ENCODE measurements at places on chromosomes 7 and 10. TPM values are rescaled to one million over a fixed set of nuclear protein-coding genes. Genes with fewer than 3 reads are reported as not detected.

DNA sequence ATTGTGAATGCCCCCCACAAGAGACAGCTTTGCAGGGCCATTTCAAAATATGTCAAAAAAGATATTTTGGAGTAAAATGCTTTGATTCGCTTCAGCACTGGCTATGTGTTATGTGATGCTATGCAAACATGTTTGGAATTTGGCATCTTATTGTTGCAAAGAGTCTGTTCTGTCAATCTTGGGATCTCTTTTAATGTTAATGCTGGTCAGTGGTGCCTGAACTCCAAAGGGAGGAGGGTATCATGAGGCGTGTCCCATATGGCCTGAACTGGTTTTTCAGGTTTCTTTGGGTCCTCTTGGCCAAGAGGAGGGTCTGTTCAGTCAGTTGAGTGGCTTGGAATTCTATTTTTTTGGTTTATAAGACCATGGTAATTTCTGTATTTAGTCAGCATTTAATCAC, 81.4 kb downstream of the HECW1 start:
- no peak for DNase-seq

GRCh38 chr10:94428766-94429707, 26.7 kb downstream of the TBC1D12 start:
- no peak for DNase-seq

DNA sequence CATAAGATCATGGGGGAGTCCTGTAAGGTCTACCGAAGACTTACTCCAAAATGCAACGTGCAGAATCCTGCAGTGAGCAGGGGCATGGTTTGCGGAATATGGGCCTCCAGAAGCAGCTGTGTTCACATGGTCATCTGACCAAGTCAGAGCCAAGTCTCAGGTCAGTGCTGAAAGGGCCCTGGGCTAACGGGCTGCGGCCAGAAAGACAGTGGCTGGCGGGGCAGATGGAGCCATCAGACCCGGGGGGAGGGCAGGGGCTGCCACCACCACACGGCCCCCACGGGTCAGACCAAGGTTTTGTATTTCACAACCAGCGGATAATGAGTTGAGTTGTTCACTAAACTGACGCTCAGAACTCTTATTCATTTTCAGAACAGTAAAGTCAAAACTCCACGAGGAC, 522.3 kb downstream of the PTPRN2 start:
- no peak for DNase-seq

DNA sequence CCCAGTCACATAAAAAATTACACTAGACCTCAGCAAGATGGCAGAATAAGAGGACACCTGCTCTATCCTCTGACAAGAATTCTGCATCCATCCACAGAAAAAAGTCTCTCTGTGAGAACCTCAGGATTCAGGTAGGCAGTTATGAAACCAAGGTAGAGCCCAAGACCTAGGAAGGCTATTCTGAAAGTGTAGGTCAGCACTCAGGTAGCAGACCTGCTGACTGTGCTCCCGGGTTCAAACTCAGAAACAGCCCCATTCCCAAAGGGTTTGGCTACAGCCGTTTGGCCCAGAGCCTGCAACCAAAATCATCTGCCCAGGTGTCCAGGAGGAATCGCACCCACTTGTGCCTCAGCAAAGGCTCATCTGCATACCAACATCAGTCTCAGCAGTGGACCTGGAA, 37.7 kb downstream of the COA1 start:
- no peak for DNase-seq

DNA sequence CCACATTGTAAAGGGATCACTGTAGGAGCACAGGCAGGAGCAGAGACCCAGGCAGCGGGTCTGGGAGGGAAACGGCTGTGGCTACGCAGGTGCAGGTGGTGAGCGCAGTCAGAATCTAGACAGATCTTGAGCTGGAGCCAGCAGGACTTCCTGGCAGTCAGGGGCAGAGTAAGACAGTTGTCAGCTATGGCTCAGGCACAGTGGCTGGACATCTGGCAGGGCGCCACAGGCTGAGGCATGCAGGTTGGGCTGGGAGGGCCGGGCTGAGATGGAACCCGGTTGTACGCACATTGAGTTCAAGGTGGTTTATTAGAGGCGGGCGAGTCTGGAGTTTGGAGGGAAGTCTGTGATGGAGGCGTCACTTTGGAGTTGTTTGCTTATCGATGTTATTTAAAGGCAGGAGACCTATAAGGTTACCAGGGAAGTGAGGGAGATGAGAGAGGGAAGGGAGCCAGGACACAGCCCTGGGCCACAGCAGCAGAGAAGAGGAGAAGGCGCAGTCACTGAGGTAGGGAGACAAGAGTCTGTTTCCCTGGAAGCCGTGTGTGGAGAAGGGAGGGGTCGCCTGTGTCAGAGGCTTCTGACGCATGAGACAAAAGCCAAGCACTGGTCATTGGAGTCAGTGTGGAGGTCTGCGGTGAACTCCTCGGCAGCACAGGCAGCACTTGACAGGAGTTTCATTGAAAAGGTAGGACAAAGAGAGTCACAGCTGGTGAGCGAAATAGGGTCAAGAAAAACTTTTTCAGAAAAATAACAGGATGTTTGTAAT, 73.8 kb downstream of the LANCL2 start:
- peak; percentile 71 for DNase-seq

GRCh38 chr10:63603709-63604445, 82.7 kb downstream of the REEP3 start:
- DNase-seq = no peak

DNA sequence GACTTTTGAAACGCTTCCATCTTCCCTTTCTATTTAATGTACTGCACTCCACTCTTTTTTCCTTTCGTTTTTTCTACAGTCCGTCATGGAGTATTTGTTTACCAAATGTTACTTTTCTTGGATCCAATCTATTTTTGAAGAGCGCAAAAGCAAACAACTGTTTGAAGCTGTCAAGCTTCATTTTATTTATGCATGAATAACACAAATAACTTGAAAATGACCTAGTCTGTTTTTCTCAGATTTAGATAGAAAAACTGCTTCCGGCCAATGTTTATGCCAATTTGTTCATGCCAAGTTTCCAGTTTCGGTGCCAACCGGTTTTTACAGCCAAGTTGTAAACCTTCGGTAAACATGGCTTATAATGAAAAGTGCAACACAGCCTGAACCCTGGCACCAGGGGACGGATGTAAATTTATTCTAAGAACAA, 150.9 kb upstream of the KLF6 start:
- peak; percentile 32 for DNase-seq

GRCh38 chr7:149021725-149022062, 6.6 kb downstream of the PDIA4 start:
- no peak for DNase-seq

DNA sequence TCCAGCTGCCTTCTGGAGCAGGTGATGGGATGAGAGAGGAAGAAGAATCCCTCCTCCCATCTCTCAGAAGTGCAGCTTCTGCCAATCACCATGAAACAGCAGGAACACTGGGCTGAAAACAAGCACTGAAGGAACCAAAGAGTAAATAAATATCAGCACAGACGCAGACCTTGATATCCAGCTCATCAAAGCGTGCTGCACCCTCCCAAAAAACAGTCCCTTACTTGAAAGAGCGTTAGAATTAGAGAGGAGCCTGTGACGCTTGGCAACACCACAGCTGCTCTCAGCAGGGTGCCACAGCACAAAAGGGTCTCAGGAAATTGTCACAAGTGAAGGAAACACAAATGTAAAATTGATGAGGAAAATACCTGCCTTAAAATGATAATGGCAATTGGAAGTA, 39.5 kb downstream of the KLF6 start:
- no peak for DNase-seq

- no peak for DNase-seq
Measured at GRCh38 chr10:125783957-125784356, 8.3 kb upstream of the MMP21 start.

DNA sequence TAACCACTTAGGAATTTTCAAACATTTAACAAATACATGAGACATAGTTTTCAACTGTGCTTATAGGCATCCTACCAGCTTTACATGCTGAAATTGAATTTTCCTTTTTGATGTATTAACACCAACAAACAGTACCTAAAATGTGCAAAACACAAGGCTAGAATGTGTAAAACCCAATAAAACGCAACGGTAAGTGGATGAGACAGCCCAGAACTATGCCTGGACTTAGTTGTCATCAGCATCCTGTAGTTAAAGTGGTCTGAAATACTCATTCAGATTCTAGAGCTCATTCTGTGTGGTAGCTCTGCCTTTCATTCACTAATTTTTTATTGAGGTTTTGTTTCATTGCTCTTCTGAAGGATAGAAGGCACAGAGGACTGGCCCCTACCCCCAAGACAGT, 137.1 kb downstream of the BMPER start:
- DNase-seq = no peak

DNA sequence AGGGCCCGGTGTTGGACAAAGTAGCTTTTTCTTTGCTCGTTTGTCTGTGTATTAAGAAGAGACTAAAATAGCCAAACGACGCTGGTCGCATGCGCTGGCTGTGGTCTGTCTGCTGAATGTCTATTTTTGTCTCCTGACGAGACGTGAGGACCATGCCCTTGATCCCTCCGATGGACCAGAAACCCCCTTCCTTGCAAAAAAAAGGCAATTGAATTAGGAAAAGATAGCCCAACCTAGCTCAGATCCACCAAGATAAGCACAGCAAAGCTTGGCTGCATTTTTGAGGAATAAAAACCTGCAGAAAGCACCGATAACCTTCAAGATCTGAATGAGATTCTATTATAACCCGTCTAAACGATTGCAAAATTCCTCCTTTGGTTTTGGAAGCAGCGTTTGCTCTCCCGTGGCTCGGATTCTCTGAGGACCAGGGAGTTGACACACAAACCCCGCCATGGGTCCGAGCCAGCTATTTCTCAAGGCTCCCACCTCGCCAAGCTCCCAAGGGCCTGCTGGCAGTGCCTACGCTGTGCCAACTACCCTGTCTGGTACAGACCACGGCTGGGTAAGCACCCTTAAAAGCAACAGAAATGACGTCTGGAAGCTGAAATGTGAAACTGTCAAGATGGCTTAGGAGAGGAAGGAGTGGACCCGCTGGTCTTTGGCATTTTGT, 17.7 kb upstream of the TTYH3 start:
- no peak for DNase-seq

DNA sequence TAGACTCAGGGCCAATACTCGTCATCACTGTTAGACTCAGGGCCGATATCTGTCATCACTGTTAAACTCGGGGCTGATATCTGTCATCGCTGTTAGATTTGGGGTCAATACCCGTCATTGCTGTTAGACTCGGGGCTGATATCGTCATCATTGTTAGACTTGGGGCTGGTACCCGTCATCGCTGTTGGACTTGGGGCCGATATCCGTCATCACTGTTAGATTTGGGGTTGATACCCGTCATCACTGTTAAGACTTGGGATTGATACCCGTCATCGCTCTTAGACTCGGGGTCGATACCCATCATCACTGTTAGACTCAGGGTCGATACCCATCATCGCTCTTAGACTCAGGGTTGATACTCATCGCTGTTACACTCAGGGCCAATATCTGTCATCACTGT, 56.5 kb downstream of the BEND7 start:
- no peak for DNase-seq

DNA sequence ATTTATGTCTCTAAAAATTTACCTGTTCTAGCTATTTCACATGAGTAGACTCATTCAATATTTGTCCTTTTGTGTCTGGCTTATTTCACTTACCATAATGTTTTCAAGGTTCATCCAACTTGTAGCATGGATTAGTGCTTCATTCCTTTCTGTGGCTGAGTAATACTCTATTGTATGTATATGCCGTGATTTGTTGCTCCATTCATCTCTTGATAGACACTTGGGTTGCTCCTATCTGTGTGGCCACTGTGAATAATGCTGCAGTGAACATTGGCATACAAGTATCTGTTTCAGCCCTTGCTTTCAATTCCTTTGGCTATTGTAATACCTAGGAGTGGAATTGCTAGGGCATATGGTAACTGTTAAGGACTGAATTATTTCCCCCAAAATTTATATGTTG, 86.9 kb downstream of the VWC2 start:
- DNase-seq = no peak

GRCh38 chr10:33521904-33522303, 187.4 kb upstream of the NRP1 start:
- DNase-seq = no peak

- DNase-seq = peak; percentile 8
Measured at GRCh38 chr10:132575320-132576201, 38.0 kb downstream of the INPP5A start.

- DNase-seq = no peak
Measured at GRCh38 chr7:30705596-30705995, 23.3 kb upstream of the CRHR2 start.

- no peak for DNase-seq
Measured at GRCh38 chr7:142447762-142448161, 189.9 kb upstream of the PRSS58 start.

GRCh38 chr10:101380353-101381017, 26.5 kb downstream of the BTRC start:
- peak; percentile 100 for DNase-seq

DNA sequence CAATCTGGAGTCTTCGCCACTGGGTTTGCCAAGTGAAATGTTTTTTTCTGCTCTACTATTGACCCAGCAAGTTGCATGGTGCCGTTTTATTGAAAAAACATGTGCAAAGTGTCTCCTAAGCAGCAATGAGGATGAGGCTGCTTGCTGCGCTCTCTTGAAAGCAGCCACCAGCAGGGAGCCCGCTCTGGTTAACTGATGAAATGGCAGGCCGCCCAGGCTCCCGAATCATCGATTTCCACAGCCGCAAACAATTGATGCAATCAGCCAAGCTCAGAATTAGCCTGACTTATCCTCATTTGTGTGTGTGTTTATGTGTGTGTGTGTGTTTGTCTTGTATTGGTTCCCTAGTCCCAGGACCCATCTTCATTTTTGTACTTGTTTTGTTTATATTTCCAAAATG, 22.2 kb upstream of the LYZL1 start:
- DNase-seq = no peak

FAM25A gene
- total RNA-seq = 4.7 TPM

MMP21 gene
- total RNA-seq = not detected

OIT3 gene
- total RNA-seq = 0.13 TPM

LDB3 gene
- total RNA-seq = under 0.01 TPM

ATP5F1C gene
- total RNA-seq = 153 TPM

RALA gene
- total RNA-seq = 15.3 TPM

RBP3 gene
- not detected for total RNA-seq

HOXA3 gene
- not detected for total RNA-seq

CYP3A4 gene
- total RNA-seq = not detected

SLC16A9 gene
- 7.8 TPM for total RNA-seq

JCAD gene
- not detected for total RNA-seq

Measured in bronchial epithelial cell (primary cell).